ENCODE measurements at places on chromosomes 3 and 15. TPM values are rescaled to one million over a fixed set of nuclear protein-coding genes. Genes with fewer than 3 reads are reported as not detected.

GRCh38 chr3:59321881-59322540 is 272.2 kb upstream of the CFAP20DC start:
- no peak for DNase-seq

- DNase-seq = no peak
These were observed 533.4 kb downstream of the FOXP1 start for GRCh38 chr3:71050166-71050537.

GRCh38 chr3:172803489-172803888 is 53.0 kb downstream of the ECT2 start:
- DNase-seq = no peak

- no peak for DNase-seq
These were observed 304.8 kb upstream of the STAC start for GRCh38 chr3:36075491-36075890.

The RLBP1 gene
- total RNA-seq = not detected

Data from vagina (tissue), 2 donors.